ENCODE measurements at places on chromosomes 5 and 9. TPM values are rescaled to one million over a fixed set of nuclear protein-coding genes. Genes with fewer than 3 reads are reported as not detected.

DNA sequence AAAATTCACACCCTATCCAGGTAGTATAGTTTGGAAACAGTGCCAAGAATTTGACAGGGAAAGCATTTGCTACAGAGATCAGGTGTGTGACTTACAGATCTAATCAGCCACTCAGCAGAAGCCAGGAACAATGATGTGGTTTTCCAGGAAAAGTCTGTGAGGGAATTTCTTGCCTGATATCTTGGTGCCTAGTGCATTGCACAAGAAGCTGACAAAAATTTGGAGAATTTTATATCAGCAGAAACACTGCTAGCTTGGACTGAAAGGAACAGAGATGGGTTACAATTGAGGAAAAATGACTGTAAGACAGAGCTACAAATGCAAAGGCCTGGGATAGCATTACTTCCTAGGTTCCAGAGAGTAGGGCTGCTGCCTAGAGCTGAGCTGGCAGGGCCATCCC lies 658.1 kb upstream of the CHD1 start:
- no peak overlapping the region for H3K27ac ChIP-seq
- DNase-seq = no peak
- H3K36me3 ChIP-seq = no peaks in the 10 kb centered on the region

Gene EIF4E1B
- not detected for total RNA-seq

DNA sequence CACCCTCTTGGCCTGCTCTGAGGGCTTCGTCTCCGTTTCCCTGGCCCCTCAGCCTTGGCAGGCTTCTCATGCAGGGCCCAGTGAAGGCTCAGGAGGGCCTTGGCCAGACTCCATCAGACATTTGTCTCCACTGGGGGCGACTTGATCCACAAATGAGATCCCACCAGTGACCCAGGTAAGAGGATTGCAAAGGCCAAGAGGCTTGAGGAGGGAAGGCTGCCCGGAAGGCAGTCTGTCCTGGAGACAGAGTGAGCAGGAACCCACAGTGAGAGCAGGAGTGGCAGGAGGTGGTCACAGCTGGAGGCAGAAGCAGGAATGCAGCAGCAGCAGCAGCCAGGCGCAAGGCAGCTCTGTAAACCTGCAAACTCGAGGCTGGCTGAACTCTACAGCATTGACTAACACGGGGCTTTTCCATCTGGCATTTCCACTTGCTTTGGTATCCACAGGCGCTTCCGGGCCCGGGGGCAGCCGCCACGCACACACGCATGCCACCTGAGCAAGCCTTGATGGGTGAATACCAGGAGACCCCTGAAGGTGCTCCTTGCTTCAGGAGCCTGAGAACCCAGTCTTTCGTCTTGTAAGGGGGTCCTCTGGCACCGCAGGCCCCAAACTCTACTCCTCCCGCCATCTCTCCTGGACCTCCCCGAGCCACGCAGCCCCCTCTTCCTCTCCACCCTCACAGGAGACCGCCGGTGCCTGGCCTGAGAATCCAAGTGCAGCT lies 14.7 kb downstream of the MGAT1 start:
- no peak for DNase-seq
- no peak overlapping the region for H3K4me3 ChIP-seq
- peak overlapping the region; percentile 54 for H3K27ac ChIP-seq
- peaks cover 9% of the 10 kb centered on the region for H3K36me3 ChIP-seq

- H3K4me1 ChIP-seq = peaks cover 28% of the 10 kb centered on the region
- no peaks in the 10 kb centered on the region for H3K27me3 ChIP-seq
- H3K36me3 ChIP-seq = no peaks in the 10 kb centered on the region
- no peak overlapping the region for H3K27ac ChIP-seq
Observed at GRCh38 chr9:88742483-88742882, 207.5 kb downstream of the NXNL2 start.
